Amniotic stem cell (primary cell): ENCODE measurements at places on chromosomes 11 and 22.
A peak's percentile ranks its signal among the peaks of the same experiment; 100 is the strongest.

DNA sequence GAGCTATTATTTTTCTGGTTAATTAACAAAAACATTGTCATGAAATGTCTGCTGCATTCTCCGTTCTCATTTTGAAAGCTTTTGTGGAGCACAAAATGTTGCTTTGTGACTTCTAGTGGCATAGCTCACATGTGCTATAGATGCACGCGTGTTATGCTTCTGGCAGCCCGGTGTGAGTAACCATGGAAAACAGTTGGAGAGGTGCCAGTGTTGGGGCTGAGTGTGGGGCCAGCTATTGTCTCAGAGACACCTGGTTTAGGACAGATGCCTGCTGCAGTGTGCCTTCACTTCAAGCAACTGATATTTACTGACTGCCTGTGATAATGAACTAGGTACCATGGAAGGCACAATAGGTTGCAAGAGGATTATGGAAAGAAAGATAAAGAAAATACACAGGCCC lies 760.6 kb downstream of the NTM start:
- no peak for DNase-seq

DNA sequence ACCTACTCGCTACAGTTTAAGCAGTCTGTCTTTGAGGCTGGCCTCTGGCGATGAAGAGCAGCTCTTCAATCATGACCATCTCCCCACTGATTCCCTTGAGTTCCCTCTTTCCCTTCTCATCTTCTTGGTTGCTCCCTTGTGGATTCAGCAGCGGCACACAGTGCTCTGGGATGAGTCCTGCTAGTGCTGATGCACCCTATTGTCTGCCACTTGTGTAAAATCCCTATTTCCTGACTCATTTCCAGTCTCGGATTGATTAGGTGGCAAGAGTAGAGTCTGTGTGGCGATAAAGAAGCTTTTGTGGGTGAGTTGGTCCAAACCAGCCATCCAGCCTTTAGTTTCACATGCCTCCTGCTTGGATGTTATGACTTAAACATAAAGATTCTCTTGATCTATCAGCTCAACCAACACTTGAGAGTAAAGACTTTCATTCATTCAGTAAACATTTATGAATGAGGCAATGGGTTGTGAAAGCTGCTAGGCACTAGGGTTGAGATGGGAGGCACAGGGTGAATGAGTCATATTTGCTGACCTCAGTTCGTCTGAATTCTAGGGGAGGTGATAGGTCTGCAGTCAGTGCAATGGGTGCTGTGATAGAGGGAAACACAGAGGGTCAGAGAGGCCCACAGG lies 219.4 kb upstream of the RAG2 start:
- DNase-seq: no peak

GRCh38 chr11:10807493-10808234 lies 1.1 kb downstream of the EIF4G2 start:
- DNase-seq: no peak

- peak; percentile 16 for DNase-seq
These were observed 18.6 kb upstream of the SCN2B start for GRCh38 chr11:118194835-118195627.

GRCh38 chr11:82733444-82734119 lies at the start of gene FAM181B:
Gene FAM181B, minus strand, starts transcription at chr11:82733864. Its CDS starts 135 bp downstream, at chr11:82733729.
- DNase-seq: no peak

- DNase-seq: no peak
These were observed 45.0 kb downstream of the LINC01488 start for GRCh38 chr11:69526453-69526810.

DNA sequence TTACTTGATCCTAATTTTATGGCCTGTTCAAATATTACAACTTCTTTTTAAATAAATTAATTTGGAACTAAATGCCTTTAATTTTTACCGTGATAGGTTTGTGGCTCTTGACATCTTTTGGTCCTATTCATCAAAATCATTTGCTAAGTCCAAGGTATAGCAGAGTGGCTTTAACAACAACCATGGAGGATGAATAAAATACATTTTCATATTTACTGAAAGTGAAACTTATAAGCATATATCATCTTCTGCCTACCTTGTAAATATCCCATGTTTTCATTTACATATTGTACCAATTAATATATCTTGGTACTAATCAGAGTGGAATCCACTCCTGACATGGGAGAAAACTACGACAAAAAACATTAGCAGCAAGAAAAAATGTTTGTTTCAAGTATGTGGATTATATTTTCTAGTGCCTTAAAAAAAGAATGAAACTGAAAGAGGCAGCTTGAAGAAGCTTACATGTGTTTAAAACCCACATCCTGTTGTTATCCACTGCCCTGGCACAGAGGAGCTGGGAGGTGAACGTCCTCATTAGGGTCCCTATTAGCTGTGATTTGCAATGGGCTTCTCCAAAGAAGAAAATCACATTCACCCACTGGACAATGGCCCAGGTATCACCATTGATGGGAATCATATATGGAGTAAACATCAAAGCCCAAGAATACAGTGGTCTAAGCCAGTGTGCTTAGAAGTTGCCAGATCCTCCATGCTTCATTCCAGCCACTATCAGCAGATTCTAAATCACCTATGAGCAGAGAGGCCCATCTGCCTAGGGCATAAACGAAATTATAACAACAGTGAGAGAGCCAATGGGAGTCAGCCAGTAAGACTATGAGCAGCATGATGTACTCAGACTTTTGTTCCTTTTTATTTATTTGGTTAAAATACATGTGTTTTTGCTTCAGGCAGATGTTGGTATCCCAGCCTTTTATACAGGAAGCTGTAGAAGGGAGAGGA lies 84.7 kb downstream of the MAML2 start:
- DNase-seq: no peak

DNA sequence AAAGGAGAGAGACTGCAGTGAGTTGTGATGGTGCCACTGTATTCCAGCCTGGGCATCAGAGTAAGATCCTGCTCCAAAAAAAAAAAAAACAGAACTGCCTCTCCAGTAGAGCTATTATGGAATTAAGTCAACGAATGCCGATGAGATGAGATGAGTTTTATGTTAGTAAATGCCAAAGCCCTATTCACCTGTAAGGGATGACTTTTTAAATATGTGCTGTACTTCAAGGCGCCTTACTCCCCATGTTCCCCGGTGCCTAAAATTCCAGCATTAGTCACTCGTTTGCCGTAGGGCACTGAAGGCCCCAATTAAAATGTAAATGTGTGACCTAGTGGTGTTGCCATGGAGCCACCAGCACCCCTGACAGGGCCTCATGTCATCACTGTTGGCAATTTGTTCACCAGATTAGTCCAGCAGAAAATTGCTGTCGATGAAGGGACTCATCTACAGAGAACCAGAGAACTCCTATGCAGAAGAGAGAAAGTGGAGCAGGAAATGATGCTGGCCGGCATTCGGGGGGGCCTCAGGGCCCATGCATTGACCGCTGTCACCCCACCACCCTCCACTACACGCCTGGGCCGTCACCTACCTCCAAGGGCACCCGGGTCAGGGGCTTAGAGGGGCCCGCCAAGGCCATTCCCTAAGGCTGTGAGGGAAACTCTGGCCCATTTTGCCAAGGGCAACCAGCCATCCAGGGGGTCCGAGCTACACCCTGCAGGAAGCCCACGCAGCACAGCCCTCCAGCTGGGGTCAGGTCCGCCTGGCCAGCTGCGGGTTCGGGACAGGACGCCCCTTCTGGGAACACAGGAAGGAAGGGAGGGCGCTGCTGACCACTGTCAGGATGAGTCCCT lies 17.8 kb downstream of the LIF start:
- no peak for DNase-seq

DNA sequence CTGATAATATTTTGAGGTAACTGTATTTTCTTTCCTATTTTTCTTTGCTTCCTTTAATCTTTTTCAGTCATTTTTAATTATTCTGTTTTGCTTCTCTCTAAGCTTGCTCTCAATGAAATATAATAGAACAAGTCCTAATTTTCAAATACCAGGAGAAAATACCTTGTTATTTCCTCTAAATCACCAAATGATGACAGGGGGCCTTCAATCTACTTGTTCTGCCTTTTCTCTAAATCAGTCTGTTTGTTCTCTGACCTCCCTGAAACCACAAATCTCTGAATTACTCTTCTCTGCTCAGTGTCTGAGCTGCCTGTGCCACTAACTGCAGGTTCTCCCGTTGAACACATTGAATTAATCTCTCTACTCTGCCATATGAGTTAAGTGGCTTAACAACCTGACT lies 286.2 kb downstream of the C11orf87 start:
- DNase-seq: no peak

DNA sequence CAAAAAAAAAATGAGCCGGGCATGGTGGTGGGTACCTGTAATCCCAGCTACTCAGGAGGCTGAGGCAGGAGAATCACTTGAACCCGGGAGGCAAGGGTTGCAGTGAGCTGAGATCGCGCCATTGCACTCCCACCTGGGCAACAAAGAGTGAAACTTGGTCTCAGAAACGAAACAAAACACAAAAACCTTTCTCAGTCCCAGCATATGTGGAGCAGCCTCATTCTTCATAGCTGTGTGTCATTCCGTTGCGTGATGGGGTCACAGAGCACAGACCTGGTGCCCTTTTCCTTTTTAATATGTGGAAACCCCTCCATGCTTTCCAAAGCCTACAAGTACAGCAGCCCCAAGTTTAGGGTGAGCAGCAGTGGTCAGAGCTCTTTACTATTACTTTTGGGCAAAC lies 13.7 kb downstream of the PEX26 start:
- DNase-seq: no peak

DNA sequence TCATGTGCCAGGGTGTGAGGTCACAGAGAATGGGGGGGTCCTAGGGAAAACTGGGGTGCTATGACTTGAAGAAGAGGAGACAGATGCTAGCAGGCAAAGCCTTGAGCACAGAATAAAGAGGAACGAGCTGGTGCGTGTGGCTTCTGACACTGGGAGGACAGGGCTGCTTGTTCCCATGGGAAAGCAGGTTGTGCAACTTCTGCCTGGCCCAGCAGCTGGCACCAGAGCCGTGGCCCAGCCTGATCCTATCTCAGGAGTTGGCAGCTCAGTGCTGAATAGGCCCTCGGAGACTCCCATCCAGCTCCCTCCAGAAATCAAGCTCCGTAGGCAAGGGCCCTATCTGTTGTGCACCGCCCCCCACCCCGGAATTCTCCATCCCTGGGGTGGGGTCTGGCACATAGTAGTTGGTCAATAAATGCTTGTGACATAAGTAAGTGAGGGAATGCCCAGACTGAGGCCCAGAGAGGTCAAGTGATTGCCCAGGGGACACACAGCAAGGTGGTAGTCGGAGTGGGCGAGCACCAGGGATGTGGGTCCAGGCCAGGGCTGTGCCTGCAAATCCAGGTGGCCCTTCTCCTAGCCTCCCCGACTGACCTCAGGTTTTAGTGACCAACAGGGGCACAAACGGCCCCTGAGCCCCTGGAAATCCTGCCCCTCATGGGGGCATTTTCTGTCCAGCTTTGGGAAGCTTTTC lies 19.5 kb upstream of the FADD start:
- DNase-seq: no peak

GRCh38 chr22:17695986-17696385 lies 57.4 kb downstream of the BCL2L13 start:
- DNase-seq: no peak

DNA sequence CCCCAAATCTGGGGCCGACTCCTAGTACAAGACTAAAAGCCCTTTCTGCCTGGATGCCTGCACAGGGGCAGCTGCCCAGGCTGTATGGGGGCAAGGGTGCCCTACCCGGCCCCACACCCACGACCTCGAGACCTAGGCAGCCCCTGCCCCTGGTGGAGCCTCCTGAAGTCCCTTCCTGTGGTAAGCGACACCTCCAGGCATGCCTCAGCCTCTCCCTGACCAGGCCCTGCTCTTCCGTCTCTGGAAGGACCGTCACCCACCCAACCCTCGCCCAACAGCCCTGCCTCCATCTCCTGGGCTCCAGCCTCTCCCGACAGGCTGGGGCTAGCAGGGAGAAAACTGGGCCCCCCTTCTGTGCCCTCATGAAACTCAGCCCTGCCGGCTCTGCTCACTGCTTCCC lies 22.8 kb upstream of the PPARA start:
- DNase-seq: no peak

GRCh38 chr11:1223346-1224110 lies 662 bp downstream of the MUC5B start:
- DNase-seq: no peak

DNA sequence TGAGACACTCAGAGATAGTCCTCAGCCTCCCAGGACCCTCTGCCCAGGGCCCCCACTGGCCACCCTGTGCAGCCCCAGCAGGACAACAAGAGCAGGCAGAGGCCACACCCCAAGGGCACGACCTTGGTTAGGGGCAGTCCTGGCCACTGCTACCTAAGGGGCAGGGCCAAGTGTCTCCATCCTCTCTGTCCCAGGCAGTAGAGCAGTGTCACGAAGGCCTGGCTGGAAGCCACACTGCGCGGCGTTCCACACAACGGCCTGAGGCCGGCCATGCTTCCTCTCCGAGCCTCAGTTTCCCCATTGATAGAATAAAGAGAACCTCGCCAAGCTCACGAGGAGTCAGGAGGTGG lies 1074.3 kb downstream of the BRD1 start:
- no peak for DNase-seq

DNA sequence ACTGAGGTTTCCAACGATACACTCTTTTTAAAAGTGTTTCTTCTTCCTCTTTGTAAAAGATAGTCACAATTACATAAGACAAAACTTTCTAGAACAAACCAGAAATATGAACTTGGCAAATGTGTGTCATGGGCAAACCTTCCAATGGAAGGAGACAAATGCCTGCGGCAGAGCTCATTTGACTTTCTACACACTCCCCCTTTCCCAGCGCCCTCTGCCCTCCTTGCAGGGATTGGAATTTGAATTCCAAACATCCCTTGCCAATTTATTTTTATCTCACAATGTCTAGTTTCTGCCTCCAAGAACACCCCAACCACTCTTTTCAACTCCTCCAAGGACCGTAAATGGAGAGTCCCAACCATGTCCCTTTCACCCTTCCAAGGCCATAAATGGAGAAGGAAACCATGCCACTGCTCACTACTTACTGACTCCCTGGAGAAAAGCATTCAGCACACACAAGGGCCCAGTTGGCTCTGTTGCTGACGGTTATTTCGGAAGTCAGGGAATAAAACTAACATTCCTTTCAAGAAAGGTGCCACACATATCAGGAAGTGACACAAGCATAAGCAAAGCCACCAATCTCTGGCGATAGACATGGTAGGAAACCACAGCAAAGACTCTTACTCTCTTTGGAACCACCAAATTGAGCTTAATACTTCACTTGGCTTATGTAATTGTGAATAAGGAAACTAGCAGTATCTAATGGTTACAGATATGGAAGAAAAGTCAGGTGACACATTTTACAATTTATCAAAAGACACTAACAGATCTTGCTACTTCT lies 15.0 kb upstream of the ESAM start:
- DNase-seq: no peak

DNA sequence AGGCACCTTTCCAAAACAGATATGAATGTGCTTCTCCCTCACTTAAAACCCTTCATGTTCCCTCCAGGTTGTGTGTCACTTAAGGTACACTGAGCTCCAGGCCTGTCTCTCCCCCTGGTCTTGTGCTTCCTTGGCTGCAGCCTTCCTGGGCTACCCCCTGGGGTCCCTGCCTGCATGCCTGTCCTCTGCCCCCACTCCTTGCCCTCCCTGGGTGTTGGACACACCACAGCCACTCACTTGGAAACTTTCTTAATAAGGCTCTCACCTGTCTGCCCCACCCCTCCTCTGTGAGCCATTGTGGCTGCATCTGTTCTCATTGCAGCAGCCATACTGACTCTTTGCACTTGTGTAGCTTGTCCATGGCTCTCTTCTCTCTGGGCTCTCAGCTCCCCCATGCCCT lies 60.6 kb downstream of the CABIN1 start:
- DNase-seq: no peak
